ENCODE measurements at places on chromosomes 1 and 21. TPM values are rescaled to one million over a fixed set of nuclear protein-coding genes. Genes with fewer than 3 reads are reported as not detected.

The EDARADD gene
- total RNA-seq = 5.5 TPM

DNA sequence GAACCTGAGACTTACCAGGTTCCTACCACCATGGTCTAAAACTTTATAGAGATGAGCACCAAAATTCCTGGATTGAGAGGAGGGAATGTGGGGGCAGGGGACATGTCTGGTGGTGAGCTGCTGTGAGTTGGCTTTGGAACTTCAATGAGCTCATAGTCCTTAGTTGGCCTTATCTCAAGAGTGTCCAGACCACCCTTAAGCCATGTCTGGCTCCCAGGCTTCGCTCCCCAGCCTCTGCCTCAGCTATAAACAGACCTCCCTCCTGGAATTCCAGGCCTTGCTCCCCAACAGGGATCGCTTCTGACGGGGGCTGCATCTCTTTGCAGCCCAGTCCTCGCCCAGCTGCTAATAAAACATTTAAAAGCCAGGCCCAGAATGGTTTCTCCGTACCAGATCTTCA, 19.5 kb downstream of the ATF3 start:
- peak; percentile 34 for DNase-seq
- H3K36me3 ChIP-seq = no peaks in the 10 kb centered on the region
- H3K27ac ChIP-seq = no peak overlapping the region
- H3K4me3 ChIP-seq = no peak overlapping the region

DNA sequence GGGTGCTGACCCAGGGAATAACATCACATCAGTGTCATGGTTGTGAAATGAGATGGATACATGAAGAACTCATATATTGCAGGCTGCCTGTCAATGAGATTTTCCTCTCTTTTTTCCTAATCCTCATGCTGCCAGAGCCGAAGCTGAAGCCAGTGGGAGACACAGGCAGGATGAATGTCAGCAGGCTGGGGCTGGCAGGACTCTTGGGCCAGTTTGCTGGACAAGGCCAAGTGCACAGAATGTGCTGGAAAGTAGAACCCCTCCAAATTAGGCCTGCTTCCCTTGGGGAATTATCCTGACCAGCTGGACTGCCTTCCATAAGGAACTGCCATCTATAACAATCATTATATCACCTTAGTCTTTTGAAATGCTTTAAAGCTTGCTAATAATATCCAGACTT, 31.4 kb downstream of the SLC44A3 start:
- peaks cover 2% of the 10 kb centered on the region for H3K4me1 ChIP-seq
- peaks cover 10% of the 10 kb centered on the region for H3K27me3 ChIP-seq
- no peak overlapping the region for H3K27ac ChIP-seq
- H3K4me3 ChIP-seq = no peak overlapping the region
- no peaks in the 10 kb centered on the region for H3K36me3 ChIP-seq

DNA sequence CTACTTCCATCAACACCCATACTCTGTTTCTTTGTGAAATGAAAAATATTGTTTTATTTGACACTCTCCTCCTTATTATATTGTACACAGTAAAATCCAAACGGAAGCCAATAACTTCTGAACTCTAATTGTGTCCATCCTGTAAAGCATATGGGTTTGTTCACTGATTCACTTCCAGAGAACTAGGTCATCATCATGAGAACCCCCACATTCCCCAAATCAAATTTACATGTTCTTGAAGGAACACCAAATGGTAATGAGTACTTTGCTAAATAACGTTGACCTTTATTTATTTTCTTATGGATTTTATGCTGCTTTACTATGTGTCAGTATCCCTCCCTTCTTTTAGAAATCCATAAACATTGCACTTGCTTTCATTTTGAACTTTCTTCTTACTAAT, 213.4 kb upstream of the CACYBP start:
- no peak overlapping the region for H3K27ac ChIP-seq
- no peak overlapping the region for H3K4me3 ChIP-seq
- no peaks in the 10 kb centered on the region for H3K27me3 ChIP-seq
- H3K36me3 ChIP-seq = no peaks in the 10 kb centered on the region
- no peak for DNase-seq

DNA sequence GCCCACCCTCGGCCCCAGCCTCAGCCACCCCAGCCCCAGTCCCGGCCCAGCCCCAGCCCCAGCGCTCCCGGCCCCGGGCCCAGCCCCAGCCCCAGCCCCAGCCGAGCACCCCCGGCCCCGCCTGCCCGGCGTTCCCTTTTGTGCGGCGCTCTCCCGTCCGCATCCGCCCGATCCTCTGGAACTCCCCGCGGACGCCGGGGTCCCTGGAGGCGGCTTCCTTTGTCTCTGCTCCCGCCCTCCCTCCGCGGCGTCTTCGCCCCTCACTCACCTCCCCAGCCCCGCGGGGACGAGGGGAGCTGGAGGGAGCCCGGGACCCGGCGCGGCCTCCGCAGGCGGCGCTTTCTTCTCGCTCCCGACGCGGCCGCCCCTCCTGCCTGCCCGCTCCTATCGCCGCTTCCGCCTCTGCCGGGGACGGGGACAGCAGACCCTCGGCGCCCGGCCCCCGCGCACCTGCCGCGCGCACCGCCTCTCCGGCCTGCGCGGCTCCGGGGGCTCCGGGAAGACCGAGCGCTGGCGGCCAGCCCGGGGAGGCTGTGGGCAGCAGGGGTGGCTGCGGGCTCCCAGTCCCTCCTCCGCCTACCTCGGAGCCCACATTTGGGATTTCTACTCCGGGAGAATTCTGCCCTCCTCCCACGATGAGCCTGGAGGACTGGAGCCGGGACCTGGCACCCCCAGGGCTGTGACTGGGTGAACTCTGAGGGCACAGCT, 14.0 kb downstream of the AGRN start:
- H3K27me3 ChIP-seq = peaks cover 23% of the 10 kb centered on the region
- H3K36me3 ChIP-seq = no peaks in the 10 kb centered on the region
- peak; percentile 81 for DNase-seq
- H3K4me3 ChIP-seq = peak overlapping the region; percentile 23
- no peak overlapping the region for H3K27ac ChIP-seq

GRCh38 chr1:41232305-41232704, 9.8 kb downstream of the SCMH1 start:
- no peak for DNase-seq
- peaks cover 3% of the 10 kb centered on the region for H3K27me3 ChIP-seq
- H3K36me3 ChIP-seq = no peaks in the 10 kb centered on the region
- no peak overlapping the region for H3K4me3 ChIP-seq

- H3K4me1 ChIP-seq = peaks cover 4% of the 10 kb centered on the region
- no peak overlapping the region for H3K27ac ChIP-seq
- no peak for DNase-seq
- H3K27me3 ChIP-seq = no peaks in the 10 kb centered on the region
Observed at GRCh38 chr21:15430577-15430976, 299.2 kb upstream of the USP25 start.

GRCh38 chr21:30044447-30045064, 104.8 kb upstream of the GRIK1 start:
- no peaks in the 10 kb centered on the region for H3K36me3 ChIP-seq
- no peaks in the 10 kb centered on the region for H3K27me3 ChIP-seq
- no peak overlapping the region for H3K27ac ChIP-seq
- no peak overlapping the region for H3K4me3 ChIP-seq

DNA sequence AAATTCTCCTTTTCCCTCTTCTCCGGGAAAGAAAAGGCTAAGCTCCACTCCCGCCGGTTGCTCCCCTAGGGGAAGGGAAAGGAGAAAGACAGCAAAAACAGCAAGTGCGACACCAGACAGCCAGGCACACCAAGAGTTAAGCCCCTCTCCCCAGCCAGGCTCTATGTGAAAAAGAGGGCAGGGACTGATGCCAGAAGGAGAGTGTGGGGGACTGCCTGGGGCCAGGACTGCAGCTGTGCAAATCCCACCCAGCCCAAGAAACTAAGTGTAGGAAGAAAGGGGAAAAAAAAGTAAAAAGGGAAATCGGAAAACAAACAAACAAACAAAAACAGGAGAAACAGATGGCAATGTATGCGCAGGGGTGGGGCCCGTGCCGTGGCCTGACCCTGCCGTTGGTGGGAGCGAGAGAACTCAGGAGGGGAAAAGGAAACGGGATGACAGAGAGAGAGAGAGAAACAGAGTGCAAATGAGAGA, 27.7 kb upstream of the FMO1 start:
- peaks cover 5% of the 10 kb centered on the region for H3K4me1 ChIP-seq
- H3K27ac ChIP-seq = peak overlapping the region; percentile 86
- no peaks in the 10 kb centered on the region for H3K36me3 ChIP-seq
- DNase-seq = peak; percentile 92
- H3K4me3 ChIP-seq = peak overlapping the region; percentile 73

DNA sequence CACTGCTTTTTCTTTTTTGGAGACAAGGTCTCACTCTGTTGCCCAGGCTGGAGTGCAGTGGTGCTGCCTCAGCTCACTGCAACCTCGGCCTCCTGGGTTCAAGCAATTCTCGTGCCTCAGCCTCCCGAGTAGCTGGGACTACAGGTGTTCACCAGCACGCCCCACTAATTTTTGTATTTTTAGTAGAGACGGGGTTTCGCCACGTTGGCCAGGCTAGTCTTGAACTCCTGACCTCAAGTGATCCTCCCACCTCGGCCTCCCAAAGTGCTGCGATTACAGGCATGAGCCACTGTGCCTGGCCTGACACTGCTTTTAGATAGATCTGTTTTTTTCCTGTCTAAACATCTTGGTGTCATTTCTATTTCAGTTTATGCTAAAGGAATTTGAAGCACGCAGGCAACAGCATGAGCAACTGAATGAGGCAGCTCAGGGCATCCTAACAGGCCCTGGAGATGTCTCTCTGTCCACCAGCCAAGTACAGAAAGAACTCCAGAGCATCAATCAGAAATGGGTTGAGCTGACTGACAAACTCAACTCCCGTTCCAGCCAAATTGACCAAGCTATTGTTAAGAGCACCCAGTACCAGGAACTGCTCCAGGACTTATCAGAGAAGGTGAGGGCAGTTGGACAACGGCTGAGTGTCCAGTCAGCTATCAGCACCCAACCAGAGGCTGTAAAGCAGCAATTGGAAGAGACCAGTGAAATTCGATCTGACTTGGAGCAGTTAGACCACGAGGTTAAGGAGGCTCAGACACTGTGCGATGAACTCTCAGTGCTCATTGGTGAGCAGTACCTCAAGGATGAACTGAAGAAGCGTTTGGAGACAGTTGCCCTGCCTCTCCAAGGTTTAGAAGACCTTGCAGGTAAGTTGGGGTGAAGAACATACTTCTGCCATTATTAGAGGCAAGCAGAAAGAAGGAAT, 106.1 kb upstream of the BMP8A start:
- no peak overlapping the region for H3K27ac ChIP-seq
- H3K36me3 ChIP-seq = peaks cover 52% of the 10 kb centered on the region
- H3K27me3 ChIP-seq = no peaks in the 10 kb centered on the region
- H3K4me3 ChIP-seq = no peak overlapping the region
- no peaks in the 10 kb centered on the region for H3K4me1 ChIP-seq
- no peak for DNase-seq

Data from endodermal cell (in vitro differentiated cells).